ENCODE measurements at places on chromosomes 2 and 18.

DNA sequence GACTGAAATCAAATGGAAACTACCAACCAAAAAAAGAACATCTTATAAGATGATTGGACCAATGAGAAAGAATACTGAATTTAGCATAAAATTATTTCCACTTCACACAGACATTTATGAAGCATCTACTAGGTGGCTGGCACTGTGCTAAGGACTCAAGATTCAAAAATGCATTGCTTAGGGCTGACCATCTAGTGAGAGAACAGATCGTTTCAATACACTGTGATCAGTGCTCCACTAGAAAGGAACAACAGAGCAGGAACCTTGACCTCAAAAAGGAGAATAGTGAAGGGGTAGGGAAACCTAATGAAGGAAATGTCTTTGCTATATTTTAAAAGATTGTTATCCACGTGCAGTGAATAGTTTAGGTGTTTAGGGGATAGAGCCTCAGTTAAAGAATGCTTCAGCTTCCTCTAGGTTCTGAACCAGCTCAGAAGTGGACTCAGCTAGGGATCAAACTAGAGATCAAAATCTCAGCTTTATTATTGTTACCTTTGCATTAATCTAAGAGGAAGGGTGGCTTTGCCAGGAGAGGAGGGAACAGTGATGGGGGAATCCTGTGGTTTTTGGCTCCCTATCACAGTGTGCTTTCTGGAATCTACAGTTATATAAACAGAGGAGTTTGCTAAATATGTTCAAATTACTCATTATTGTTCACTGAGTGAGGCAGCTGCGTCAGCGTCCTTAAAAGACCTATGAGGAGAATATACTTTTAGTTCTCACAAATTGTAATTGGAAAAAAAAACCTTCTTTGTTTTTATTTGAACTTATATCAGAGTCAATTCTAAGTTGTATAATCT, 16.2 kb upstream of the BBS5 start:
- DNase-seq, result no peak

DNA sequence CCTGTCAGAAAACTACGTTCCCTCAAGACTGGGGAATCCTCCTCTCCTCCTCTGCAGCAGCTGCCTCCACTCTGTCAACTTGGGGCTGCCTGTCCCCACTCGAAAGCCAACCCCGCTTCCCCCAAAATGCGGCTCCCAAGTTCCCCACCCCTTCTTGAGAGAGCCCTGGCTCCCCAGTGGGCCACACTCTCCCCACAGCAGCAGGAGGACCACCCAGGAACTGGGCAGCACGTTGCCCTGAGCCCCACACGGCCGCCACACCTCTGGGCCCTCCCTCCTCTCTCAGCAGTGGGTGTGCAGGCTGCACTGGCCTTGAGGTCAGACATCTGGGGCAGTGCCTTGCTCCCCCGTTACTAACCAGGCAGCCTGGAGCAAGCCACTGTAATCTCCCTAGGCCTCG, 9.6 kb upstream of the TEX51 start:
- DNase-seq, result peak; percentile 23

DNA sequence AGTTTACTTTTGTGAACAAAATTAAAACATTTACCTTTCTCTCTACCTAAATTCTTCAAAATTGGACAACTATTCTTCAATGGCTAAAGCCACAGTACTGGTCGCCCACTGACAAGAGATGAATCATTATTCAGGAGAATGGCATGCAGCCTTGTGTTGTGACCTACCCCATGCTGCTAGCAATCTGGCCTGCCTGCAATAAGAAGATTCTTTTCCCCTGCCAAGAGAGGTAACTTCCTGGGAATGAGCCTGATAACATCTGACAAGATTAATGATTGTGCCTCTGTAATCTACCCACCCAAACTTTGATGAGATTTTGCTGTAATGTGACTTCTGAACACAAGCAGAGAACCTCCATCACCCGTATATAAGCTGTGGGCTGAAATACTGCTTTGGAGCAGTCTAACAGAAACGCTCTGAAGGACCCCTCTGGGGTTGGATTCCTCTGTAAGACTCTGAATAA, 47.0 kb upstream of the ST3GAL5 start:
- no peak for DNase-seq

DNA sequence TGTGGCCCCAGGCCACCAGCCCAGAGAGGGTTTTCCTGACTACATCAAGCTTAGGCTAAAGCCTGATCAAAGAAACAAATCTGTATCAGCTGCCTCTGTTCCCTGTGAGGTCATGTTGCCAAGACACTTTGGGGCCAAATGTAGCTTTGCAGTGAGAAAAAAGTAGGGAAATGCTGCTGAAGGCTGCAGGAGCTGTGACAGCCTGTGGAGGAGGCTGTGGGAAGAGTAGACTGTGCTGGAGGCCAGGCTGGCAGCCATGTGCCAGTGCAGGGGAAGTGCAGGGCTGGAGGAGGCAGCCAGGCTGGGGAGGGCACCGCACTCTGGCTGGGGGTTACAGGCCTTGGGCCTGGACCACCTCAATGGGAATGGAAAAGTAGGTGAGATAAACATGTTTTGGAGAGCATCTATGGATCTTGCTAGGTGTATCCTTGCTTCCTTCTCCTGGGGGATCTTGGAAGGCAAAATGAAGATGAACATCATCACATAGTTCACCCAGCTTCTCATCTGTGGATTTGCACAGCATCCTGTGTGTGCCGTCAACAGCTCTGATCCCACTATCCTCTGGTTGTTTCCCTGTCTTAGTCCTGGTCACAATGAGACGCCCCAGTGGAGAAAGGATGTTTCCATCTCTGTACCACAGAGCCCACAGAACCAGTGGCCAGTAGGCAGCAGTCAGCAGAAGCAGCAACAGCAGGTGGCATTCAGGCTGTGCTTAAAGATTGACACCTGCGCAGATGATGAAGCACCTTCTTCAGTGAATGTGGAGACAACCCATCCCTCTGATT, 103.8 kb upstream of the COPS8 start:
- no peak for DNase-seq

DNA sequence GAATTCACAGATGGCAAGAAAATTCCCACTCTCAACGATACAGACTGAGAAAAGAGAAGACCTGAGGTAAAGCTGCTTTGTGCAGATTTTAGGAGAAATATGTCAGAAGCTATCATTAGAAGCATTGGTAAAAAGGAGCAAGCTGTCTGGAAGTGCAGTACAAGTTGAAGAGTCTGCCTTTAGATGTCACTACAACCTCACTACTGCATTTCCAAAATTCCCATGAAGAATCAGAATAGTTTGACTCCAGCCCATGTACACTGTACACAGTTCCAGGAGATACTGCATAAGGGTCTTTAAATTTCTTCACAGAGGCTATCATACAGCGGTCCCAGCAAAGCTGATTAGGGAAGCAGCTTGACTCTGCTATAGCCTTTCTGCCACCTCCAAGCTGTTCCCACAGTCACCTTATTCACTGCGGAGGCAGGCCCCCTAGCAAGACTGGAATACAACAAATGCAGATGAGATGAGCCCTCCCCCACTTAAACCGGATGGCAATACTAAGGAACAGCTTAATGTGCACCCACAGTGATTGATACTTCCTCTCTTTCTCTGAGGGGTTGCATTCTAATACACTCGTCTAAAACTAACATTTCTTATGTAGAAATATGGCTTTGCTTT, 527.4 kb downstream of the TMEM182 start:
- no peak for DNase-seq

DNA sequence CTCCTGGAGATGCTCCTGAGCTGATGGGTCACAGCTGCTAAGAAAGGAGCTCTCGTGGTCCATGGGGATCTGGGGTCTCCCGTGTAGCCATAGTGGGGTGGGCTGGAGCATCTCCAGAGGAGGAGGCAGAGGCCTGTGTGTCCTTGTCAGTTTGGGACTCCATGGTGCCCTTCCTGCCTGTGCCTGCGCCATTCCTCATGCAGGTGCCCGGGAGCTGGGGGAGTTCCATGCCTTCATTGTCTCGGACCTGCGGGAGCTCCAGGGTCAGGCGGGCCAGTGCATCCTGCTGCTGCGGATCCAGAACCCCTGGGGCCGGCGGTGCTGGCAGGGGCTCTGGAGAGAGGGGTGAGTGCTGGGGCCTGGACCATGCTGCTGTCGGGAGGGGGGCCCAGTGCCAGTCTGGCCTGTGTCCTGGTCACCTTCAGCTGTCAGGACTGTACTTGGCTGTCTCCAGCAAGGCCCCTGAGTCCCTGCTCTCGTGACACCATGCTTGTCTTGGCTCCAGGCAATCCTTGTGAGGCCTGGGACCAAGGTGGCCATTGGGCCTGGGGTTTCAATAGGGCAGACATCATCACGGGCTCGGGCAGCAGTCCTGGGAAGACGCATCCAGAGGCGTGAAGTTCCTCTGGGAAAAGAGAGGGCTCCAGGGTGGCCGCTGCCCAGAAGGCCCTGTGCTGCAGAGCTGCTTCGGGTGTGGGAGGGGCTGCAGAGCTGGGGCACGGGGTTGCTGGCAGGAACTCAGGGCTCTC, 7.3 kb downstream of the CAPN10 start:
- DNase-seq, result no peak

GRCh38 chr2:167069855-167070254, 181.6 kb downstream of the XIRP2 start:
- no peak for DNase-seq

GRCh38 chr2:29518646-29519337, 402.6 kb downstream of the ALK start:
- no peak for DNase-seq

DNA sequence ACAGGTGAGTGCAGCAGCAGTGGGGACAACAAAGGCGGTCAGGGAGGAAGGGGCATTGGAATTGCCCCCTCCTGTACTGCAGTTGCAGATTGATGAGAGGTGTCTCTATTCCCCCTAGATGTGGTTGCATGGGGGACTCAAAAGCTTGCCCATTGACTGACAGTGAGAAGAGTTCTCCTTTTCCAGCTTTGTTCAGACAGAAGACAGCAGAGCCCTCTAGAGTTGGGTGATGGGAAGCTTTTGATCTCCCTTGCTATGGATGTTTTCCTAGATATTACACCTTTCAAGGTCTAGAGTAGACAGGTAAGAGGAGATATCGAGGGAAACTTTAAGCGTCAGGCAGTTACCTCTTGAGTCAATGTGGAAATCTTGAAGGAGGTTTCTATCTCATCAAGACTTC, 2.9 kb downstream of the PROKR1 start:
- no peak for DNase-seq

- peak; percentile 37 for DNase-seq
Observed at GRCh38 chr2:46179037-46179621, 118.1 kb upstream of the EPAS1 start.

GRCh38 chr2:18487106-18487913, 73.1 kb downstream of the RDH14 start:
- DNase-seq, result no peak

- DNase-seq, result no peak
Observed at GRCh38 chr2:221533299-221533698, 38.8 kb downstream of the EPHA4 start.

- no peak for DNase-seq
Observed at GRCh38 chr2:203692031-203692710, 14.3 kb upstream of the CD28 start.

- DNase-seq, result no peak
Observed at GRCh38 chr18:58205443-58206160, 161.6 kb downstream of the NEDD4L start.

DNA sequence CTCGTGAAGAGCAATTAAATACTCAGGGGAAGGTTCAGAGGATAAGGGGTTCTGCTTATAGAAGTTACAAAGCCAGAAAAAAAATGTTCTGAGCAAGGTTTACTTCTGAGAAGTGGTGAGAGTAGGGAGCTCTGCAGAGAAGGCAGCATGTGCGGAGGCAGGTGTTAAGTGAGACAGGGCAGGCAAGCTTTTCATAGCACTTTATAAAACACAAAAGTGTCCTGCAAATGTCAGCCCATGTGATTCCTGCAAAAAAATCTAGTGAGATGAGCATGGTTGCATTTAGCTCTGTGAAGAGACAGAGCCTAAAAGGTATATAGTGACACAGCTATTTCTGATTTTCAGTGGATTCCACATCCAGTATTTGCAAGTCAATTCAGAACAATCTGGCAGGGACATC, 223.8 kb upstream of the SYT4 start:
- no peak for DNase-seq

DNA sequence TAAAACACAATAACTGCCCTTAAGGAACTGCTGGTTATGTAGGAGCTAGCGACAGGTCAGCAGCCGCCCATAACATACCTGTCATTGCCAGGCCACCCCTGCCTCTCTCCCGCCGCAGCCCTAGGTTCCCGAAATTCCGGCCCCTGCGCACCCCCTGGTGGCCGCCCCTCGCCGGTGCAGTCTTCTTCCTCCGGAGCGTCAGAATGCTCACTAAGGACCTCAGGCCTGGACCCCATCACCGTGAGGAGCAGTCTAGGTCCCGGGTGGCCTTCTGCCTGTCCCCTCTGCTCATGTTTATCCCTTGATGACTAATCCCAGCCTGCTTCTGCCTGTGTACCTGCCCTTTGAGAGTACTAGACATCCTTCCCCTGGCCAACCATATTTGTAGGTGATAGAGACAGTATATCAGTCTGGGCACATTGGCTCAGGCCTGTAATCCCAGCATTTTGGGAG, 115.7 kb upstream of the SLC1A4 start:
- DNase-seq, result peak; percentile 86

GRCh38 chr2:238869293-238870124, 21.6 kb downstream of the TWIST2 start:
- no peak for DNase-seq

- DNase-seq, result no peak
Observed at GRCh38 chr18:59927246-59927825, 27.5 kb downstream of the PMAIP1 start.

- DNase-seq, result no peak
Observed at GRCh38 chr18:13676471-13676870, 49.9 kb downstream of the FAM210A start.

DNA sequence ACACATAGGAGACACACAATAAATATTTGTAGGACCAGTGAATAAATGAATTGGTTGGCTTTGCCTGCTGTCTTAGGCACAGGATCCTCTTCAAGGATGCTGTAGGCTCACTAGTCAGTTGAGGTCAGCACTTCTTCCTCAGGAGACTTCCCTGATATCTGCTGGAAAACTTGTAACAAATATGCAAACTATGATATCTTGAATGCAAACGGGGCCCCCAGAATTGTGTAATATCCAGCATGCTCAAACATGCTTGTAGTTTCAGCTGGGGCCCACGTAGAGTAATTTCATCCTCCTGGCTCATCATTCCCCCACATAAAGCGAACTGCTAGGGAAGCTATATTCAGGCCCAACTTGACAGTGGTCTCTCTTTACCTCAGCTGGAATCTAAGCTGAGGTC, 43.6 kb downstream of the POLE4 start:
- no peak for DNase-seq

- DNase-seq, result no peak
Observed at GRCh38 chr2:133139847-133140533, 428.3 kb downstream of the NCKAP5 start.

DNA sequence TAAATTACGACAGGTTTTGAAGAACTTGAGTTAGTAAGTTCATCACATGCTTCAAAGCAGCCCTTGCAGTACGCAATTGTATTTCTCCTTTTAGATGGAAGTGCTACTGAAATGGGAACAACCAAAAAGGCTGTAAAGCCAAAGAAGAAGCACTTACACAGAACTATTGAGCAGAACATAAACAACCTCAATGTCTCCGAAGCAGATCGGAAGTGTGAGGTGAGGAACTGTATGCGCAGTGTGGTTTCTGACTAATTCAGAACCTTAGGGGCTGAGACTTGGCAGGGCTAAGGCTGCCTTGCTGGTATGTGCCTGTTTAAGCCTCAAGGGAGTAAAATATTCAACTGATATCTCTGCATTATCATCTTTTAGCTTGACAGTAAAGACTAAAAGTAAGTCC, 8.4 kb downstream of the NCAPH start:
- no peak for DNase-seq

Measured in left forelimb (tissue), 1 donor.